LNCaP clone FGC (cell line): ENCODE measurements at places on chromosomes 6 and 20.

DNA sequence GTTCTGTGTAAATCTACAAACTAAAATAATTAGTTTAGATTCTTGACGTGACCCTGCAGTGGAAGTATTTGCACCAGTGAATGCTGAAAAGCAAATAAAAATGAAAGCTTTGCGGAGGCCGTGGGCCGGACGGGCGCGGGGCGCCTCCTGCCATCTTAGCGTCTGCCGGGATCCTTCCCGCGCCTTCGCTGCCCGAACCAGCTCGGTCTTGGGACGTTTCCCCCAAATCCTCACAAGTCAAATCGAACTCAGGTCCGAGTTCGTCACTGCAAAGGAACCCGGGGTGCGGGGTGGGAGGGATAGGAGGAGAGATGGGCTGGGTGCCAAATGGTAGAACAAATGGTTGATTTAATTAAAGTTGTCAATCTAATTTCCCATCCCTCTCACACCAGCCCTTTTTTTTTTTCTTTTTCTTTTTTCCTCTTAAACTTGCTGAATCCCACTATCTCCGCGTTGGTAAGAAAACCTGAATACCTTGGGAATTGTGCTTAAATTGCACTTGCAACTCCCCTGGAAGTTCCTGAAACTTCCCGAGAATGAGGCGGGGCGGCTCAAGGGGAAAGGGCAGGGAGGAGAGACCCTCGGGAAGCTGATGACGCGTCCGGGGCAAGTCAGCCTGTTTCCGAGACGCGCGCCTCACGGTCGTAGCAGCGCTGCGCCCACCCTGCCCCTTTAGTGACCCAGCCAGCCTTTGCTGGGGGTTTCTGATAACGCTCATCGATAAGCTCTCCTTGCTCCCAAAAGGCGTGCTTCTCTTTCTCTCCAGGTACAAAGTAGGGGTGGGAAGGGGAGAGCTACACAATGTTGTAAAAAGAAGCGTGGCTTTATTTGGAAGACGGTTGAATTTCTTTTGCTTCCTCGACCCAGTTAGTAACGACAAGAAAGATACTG, 1.8 kb downstream of the GJA1 start:
- DNase-seq: no peak

GRCh38 chr20:52785679-52786078, 186.5 kb upstream of the TSHZ2 start:
- peak; percentile 33 for DNase-seq

GRCh38 chr6:107600121-107600520, 110.2 kb downstream of the SOBP start:
- no peak for DNase-seq

- DNase-seq: no peak
Observed at GRCh38 chr20:20167698-20168097, 115.4 kb downstream of the CFAP61 start.

- DNase-seq: no peak
Observed at GRCh38 chr6:42269974-42270510, 52.4 kb upstream of the MRPS10 start.

DNA sequence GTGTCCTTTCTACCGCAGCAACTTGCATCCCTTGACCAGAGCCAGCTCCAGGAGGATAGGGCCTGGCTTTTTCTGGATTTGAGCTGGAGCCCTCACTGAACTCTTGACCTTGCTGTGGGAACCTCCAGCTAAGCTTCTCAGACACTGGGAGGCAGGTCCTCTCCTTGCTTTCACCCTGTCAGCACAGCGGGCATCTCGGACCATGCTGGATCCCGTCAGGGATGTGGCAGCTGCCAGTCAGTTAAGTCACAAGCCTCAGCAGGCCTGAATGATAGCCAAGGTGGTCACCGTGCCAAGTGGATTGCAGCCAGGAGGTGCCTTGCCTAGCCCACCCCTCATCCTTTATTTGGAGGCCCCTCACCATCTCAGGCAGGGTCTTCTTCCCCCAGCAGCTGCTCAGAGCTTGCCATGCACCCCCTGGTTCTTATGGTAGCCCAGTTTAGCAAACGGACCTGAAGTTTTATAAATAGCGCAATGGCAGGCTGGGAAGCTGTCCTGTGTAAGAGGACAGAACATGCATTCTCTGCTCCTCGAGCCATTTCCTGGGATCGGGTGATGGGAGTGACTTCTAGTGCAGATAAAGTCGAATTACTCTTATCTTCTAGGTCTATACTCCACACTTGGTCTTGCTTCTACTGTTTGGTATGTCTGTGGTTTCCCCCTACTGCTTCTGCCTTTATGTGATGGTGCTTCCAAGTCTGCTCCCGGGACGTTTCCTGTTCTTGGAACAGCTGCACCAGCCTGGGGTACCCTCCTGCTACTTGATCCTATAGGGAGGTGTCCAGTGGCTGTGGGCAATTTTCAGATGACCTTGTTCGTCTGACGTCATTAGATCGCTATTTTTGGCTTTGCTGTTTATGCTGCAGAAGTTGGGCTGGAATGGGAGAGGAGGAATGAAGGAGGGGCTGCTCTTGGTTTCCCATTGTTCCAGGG, 7.1 kb upstream of the MYLK2 start:
- DNase-seq: no peak

DNA sequence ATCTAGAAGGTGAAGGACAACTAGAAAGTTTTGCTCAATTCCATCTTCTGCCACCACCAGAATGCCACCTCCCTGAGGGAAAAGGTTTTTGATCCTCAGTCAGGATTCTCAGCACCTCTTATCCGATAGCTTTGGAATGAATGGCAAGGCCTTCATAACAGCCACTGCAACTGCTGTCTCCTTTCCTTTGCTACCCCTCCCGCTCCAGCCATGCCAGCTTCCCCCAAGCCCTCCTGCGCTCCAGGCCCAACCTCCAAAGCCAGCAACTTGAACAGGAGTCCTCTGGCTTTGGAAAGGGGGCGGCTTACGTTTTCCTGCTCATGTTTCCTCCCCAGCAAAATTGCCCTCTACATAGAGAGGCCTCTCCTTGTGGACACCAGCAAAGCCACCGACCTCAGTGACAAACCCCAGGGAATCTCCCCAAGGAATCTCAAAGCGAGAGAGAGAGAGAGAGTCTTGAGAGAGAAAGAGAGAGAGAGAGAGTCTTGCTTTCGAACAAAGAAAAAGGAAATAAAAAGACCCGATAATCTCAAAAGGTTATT, 420 bp upstream of the BTN2A1 start:
- DNase-seq: no peak

GRCh38 chr6:38413102-38413800, 226.5 kb downstream of the BTBD9 start:
- no peak for DNase-seq

- DNase-seq: no peak
Observed at GRCh38 chr6:52574709-52575501, 2.0 kb downstream of the TRAM2 start.

GRCh38 chr6:76506808-76507207, 434.3 kb upstream of the IMPG1 start:
- DNase-seq: no peak

GRCh38 chr6:146985111-146985510, 219.1 kb upstream of the STXBP5 start:
- peak; percentile 66 for DNase-seq

GRCh38 chr20:46283426-46284039, 24.8 kb downstream of the CDH22 start:
- DNase-seq: no peak

DNA sequence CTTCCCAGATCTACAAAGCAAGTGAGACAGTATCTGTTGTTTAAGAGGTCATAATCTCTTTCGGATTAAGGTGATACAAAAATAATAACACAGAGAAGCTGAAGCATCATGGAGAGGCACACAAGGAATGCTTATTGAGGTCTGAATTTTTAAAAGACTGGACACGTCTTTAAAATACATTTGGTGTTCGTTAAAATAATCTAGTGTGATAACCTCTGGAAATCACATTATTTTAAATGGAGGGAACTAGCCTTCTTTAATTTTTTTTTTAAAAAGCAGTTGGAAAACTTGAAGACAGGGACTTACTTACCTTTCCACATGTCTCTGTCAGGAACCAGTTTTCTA, 1.9 kb upstream of the LRRC1 start:
- DNase-seq: no peak

DNA sequence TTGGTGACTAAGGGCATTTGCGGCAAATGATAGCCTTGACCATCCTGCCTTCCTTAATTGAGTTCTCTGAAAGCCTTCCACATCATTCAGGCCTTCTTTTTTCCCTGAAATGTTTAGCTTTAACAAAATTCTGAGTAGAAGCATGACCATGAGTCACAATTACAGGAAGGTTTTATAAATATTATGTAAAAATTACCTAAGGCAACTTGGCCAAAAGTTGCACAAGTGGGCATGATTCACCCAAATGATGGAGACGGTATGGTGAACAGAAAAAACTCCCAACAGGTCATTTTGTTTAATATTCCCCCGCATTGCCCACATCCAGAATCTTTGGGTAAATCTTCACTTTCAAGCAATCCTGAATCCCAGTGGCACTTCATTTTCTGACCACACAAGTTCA, 37.0 kb downstream of the MC3R start:
- no peak for DNase-seq

GRCh38 chr20:634148-634925, 18.7 kb downstream of the SRXN1 start:
- no peak for DNase-seq

- DNase-seq: no peak
Observed at GRCh38 chr20:32993496-32994050, 10.7 kb downstream of the SUN5 start.

DNA sequence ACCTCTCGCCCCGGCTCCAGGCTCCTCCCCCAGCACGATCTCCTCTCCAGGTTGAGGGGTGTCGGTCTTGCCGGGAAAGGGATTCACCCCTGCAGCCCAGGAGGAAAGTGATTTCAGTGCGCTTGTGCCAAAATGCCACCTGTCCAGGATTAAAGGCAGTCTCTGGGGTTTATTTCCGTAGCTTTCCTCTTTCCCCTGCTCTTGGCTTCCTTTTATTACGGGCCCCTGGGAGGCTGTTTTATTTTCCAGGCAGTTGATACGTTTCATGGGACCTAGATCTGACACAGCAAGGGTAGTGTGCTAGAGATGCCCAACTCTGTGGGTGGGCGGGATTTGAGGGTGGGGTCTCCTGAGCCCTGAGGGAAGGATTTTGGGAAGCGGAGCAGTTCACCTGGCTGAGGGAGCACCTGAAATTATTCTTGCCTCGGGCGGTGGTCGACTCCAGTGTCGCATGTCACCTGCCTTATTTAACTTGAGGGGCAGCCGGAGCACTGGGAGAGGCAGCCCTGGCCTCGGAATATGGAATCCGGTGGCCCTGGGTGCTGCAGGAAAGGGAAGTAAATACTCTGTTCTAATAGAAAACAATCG, 9.5 kb upstream of the NKX2-2 start:
- no peak for DNase-seq

DNA sequence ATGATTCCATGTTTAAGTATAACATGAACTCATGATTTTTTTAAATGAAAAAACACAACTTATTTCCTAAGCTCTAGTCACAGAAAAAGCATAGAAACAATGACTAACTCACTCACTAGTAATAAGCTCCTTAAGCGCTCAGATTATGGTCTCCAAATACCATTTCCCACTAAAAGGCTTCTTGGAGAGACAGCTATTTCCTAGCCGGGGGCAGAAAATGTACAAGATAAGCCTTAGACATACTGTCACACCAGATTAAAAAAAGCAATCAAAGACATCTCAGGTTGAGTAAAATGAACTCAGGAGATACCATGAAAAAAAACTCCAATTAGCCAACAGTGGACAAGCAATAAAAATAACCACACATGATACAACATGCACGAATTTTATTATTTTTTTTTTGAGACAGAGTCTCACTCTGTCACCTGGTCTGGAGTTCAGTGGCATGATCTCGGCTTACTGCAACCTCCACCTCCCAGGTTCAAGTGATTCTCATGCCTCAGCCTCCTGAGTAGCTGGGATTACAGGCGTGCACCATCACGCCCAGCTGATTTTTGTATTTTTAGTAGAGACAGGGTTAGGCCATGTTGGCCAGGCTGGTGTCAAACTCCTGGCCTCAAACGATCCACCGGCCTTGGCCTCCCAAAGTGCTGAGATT, 14.9 kb downstream of the SRPK1 start:
- DNase-seq: no peak

GRCh38 chr6:53180678-53181077, 32.0 kb upstream of the GCM1 start:
- no peak for DNase-seq

DNA sequence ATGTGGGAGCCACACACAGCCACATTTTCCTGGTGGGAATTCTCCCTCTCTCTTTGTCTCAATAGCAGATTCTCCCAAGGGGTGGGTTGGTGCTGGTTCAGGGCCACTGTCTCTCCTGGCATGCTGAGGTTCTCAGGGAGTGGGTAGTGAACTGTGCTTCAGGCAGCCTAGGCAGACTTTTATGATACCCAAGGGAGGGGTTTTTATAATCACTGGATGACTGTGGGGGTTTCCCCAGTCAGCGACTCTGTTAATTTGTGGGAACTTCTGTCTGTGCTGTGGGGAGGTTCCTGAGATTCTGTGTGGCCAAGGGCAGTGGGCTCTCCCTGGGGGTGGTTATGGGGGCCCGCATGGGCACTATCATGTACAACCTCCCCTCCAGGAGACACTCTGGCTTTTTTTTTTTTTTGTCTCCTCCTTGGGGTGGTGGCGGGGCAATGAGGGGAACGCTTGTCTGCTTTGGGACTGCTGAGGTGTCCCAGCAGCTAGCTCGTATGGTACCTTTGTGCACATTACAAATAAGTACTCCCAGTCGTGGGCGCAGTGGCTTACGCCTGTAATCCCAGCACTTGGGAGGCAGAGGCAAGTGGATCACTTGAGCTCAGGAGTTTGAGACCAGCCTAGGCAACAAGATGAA, 10.0 kb downstream of the PTK7 start:
- DNase-seq: no peak

GRCh38 chr6:30845183-30845582, 39.1 kb upstream of the DDR1 start:
- DNase-seq: no peak

DNA sequence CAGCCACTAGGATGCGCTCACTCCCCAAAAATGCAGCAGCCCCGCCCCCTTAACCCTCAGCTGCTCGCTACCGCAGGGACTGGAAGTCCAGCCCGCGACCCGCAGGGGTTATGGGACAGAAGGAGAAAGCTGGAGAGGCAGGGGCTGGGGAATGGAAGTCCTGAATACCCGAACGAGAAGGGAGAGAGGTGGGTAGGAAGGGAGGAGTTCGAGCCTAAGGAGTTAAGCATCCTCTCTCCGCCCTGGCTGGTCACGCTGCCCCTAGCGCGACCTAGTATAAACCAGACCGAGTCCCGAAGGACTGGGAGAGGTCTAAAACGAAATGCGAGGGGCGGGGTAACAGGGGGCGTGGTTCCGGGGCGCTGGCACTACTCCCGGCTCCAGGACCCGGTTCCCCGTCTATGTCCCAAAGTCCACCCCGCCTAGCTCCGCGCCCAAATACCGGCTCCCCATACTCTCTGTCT, 448 bp upstream of the DDAH2 start:
- peak; percentile 58 for DNase-seq

- no peak for DNase-seq
Observed at GRCh38 chr20:53592992-53593465, 610 bp downstream of the ZNF217 start.

GRCh38 chr6:22221211-22221610, 75.6 kb downstream of the PRL start:
- DNase-seq: no peak

DNA sequence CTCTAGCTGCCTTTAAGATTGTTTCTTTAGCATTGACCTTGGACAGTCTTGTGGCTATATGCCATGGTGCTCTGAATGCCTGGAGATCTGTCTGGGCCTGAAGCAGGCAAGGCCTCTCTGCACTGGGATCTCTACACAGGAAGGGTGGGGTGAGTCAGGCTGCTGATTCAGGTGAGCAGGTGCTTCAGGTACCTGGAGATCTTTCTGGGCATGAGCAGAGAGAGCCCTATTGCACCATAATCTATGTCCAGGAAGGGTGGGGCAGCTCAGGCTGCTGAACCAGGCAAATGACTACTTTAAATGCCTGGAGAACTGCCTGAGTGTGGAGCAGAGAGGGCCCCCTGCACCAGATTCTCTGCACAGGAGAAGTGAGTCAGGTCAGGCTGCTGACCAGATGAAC, 94.5 kb downstream of the TPBG start:
- no peak for DNase-seq
